Right hindlimb (tissue), 1 donor: ENCODE measurements at places on chromosomes 7 and 10.

GRCh38 chr7:1019789-1020610, 24.3 kb upstream of the GPR146 start:
- no peak for DNase-seq

DNA sequence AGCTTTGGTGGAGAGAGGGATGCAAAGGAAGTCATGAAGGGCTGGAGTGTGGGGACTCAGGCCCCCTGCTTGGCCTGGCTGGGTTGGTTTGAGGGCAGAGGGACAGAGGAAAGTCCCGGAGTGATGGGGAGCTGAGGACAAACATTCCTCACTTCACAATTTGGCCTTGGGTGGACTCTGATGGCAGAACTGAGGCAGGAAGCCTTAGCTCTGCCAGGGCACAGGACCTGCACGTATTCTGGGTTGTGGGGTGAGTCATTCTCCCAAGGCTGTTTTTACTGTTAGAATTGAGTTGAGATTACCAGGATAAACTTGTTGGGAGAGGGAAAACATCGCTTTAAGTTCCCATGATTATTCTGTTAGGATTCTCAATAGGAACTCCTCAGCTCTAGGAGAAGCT, 2.6 kb downstream of the GOLGA7B start:
- DNase-seq: no peak

DNA sequence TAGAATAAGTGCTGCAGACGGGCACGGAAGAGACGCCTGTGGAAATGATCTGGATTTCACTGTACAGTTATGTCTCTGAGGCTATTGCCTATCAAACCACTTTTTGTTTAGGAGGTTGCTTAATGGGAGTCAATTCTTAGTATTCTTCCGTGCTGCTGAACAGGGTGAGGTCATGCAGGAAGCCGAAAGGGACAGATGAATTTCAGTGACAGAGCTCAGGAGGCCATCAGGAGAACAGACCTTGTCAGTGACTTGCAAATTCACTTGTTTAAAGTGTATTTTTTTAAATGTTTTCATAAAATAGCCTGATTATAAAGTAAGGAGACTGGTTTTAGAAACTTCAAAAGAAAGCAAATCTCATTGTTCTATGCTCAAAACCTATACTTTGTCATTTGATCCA, 58.9 kb downstream of the XRCC2 start:
- no peak for DNase-seq

GRCh38 chr10:11724938-11725776, 17.0 kb upstream of the ECHDC3 start:
- DNase-seq: no peak

DNA sequence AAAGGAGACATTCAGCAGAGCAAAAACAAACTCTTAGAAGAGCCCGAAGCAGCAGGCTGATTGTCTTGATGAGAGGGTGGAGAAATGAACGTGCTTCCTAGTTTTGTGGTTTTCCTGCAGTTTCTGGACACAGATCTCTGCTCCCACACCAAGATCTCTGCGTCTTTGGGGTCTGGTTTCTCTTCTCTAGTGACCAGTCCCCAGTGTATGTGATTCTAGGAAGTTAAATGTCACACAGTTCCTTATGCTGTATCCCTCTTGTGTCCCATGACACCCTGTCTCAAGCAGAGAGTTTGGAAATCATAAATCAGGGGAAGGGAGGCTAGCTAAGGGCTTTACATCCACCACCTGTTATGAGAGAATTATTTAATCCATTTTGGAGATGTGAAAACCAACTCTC, 55.4 kb upstream of the KLF14 start:
- DNase-seq: no peak

DNA sequence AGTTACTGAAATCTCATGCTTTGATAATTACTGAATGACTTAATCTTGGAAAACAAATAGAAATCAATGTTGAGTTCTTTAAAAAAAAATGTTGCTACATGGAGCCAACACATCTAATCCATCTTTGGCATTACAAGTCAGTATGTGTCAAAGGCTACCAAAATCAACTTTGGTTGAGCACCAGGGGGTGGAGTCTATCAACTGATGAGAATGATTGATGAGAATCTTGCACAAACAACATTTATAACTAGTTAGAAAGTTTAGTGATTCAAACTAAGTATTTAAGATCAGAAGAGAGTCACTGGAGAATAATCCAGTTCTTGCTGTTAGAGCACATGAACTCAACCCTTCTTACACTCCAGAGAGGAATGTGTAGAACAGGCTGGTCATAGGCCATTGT, 70.5 kb upstream of the LRRC17 start:
- DNase-seq: no peak

GRCh38 chr10:100996678-100997359, 2.8 kb upstream of the LZTS2 start:
- no peak for DNase-seq

- DNase-seq: no peak
Observed at GRCh38 chr10:114388275-114388674, 16.0 kb downstream of the AFAP1L2 start.

DNA sequence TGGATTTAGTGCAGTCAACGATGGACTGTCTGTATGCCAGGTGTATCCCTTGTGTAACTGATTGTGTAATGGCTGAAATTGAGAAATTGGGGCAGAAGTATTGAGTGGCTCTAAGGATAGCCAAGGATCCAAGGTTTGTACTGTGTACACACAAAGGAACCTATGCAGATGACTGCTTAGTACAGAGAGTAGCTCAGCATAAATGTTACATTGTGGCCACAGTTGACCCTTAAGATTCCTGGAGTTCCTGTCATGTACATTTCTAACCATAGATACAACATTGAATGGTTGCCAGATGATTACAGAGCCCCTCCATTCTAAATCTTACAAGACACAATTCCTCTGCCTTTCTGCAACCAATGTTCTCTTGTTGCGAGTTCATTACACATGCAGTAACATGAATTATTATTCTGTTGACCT, 25.3 kb downstream of the CCDC126 start:
- DNase-seq: no peak

DNA sequence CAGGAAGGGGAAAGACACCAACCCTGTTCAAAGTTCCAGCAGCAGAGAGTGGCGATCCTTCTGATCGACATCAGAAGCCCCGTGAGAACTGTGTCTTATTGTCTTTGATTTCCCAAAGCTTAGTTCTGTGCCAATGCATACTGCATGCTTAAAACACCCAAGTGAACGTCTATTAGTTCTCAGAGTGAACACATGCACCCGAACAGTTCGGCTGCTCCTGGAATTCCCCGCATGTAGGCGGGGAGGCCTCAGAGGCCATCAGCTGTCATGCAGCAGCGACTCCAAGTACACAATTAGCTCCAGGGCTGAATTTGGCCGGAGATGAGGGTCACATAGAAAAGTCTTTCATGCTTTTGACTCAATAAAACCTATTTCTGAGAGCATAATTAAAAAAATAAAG, 276.9 kb downstream of the ZMYND11 start:
- no peak for DNase-seq

DNA sequence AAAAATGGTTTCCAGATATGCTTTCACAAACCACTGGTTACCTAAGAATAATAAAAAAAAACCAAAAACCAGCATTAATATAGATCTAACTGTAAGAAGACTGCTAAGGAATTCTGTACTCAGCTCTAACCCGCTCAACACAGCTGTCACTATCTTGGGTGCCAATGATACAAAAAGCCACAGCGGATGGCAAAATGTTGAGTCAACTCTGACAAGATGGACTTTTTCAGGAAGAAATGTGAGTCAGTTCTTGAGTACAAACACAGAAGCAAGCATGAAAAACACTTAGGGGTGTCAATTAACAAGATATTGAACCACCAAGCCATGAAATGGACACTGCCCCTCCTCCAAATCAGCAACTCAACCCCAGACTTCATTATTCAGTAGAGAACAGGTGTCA, 55.0 kb downstream of the CTTNBP2 start:
- DNase-seq: no peak
